ENCODE measurements at places on chromosomes 1 and 21.

- no peak for DNase-seq
These were observed 23.3 kb downstream of the RPRD2 start for GRCh38 chr1:150387200-150387599.

DNA sequence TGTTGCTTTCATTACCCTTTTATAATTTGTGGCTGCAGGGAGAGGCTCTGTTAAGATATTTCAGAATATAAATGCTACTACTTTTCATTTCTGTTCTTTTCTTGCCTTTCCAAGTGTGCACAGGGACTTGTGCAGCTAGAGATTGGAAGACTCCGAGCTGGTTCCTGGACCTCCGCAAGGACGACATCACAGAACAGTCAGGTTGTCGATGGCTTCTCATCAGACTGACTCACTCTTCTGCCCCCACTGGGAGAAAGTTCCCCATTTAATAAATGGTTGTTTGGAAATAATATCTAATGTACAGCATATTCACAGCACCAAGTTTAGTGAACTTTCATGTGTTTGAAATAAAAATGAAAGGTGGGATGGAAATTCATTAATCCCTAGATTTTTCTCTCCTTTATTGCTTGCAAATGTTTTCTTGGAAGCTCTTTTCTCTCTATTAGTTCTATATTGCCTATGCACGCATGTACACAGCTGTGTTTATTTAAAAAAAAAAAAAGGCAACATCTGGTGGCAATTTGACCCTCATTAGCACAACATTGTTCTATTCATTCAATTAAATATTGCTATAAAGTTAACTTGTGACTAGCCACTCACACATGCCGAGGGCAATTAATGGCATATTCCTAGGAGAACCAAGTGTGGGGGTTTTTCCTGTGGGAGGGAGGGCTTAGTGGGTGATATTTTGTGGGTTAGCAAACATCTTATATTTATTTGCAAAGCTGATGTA, 77.5 kb upstream of the L1TD1 start:
- DNase-seq, result no peak

DNA sequence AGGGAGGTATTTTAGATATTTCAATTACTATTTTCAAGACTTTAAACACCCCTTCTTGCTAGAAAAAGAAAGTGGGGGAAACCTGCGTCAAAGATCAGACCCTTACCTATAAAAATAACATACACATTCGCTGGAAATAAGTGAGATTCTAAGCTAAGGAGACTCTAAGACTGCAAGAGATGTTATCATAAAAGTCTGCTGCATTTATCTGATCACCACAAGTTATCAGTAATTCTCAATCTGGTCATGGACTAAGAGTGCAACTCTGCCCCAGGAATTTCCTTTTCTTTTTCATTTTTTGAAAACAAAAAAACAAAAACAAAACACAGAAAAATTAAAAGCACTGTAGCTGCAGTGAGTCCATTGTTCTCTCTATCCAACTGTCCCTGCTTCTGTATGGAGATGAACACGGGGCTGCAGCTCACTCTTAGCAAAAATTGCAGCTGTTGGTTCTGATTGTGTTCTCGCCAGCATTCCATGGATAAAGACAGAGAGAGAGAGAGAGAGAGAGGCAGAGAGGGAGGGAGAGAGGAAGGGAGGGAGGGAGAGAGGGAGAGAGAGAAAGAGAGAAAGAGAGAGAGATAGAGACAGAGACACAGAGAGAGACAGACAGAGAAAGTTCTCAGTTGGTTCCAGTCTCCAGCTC, 14.1 kb downstream of the XKR8 start:
- DNase-seq, result no peak

- no peak for DNase-seq
These were observed 36.6 kb downstream of the SRRM1 start for GRCh38 chr1:24679725-24680124.

- DNase-seq, result no peak
These were observed 32.9 kb downstream of the IFI44 start for GRCh38 chr1:78682496-78682895.

GRCh38 chr21:27817074-27817473, 850.2 kb upstream of the ADAMTS5 start:
- DNase-seq, result no peak

GRCh38 chr1:245809361-245809760, 654.6 kb downstream of the KIF26B start:
- DNase-seq, result no peak

DNA sequence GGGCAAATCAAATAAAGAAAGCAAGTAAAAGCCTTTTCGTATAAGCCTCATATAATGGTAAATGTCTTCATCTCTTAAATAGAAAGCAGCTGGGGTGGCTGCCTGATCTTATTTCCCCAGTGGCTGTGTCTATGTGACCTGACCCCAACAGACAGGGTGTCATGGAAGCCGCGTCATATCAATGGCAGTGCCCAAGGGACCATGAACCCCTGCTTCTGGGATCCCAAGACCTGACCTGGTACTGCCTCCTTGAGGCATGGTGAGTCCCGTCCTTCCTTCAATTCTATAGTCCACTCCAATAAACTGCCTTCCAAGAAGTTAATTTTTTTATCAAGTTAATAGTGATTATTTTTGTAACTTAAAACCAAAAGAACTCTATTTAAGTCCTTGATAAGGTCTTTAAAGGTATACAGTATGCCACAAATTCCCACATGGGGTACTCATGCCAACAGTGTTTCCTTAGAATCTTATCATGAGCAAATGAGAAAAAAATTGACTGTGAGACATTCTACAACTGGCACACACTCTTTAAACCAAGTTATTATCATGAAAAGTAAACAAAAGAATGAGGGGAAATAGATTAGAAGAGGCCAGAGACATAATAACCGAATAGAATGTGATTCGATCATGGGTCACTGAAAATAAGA, 104.6 kb downstream of the ADSS2 start:
- DNase-seq, result no peak

DNA sequence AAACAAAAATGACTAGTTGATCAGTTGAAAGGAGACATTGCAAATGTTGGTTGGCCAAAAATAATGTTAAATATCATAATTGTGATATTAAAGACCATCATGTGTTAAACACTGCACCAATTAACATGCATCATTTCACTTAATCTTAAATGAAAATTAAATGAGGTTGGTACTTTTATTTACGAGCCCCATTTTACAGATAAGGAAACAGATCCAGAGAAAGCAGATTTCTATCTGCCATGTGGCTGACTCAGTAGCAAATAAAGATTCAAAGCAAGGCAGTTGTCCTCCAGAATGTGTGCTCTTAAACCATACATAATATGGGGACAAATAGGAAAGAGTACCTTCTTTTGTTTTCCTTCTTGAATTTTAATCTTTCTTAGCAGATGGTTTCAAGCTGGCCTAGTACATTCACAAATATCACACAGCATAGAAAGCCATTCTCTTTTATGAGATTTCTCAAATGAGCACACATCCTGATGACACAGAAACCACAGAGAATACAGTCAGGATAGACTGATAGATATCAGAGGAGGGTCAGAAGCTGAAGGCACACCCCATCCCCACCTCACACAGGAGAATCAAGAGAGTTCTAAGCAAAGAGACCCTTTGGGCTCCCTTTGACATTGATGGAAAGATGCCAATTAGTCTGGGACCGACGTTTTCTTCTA, 647.9 kb upstream of the CAMK1G start:
- DNase-seq, result no peak

- DNase-seq, result no peak
These were observed 463 bp upstream of the PRRC2C start for GRCh38 chr1:171484760-171485374.

DNA sequence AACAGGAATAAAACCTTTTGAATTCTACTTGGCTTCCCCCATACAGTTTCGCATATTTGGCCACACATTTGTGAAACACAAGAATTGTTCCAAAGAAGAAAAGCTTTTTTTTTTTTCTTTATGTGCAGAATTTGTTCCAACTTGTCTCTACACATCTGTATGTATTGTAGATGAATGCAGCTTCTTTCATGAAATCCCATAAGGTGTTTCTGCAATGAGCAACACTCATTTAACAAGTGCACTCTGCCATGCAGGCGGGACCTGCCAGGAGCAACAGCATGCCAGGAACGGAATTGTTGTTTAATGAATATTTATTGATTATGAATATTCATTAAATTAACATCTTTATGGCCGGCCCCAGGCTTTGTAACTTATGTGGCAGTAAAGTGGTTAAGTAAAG, 1075.0 kb downstream of the TTLL7 start:
- DNase-seq, result no peak

GRCh38 chr1:24673341-24673740, 30.2 kb downstream of the SRRM1 start:
- DNase-seq, result no peak

- peak; percentile 19 for DNase-seq
These were observed 67.4 kb downstream of the ARHGEF10L start for GRCh38 chr1:17606826-17607440.

- DNase-seq, result peak; percentile 70
These were observed 33.6 kb downstream of the NUAK2 start for GRCh38 chr1:205287767-205288559.

DNA sequence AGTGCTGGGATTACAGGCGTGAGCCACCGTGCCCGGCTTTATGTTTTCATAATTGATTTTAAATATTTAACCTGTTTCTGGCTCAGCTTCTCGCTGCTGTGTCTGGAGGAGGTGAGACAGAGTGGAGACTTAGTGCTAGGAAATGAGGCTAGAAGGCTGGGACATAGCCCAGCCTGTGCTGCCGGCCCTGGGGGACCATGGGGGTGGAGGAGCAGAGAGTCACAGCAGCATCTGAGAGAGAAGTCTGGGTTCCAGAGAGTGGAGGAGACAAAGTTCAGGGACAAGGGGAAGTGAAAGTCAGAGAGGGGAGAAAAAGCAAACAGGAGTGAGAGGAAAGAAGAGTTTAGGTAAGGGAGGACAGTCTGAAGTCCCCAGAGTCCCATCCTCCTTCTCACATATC, 71.9 kb downstream of the LHX9 start:
- no peak for DNase-seq

DNA sequence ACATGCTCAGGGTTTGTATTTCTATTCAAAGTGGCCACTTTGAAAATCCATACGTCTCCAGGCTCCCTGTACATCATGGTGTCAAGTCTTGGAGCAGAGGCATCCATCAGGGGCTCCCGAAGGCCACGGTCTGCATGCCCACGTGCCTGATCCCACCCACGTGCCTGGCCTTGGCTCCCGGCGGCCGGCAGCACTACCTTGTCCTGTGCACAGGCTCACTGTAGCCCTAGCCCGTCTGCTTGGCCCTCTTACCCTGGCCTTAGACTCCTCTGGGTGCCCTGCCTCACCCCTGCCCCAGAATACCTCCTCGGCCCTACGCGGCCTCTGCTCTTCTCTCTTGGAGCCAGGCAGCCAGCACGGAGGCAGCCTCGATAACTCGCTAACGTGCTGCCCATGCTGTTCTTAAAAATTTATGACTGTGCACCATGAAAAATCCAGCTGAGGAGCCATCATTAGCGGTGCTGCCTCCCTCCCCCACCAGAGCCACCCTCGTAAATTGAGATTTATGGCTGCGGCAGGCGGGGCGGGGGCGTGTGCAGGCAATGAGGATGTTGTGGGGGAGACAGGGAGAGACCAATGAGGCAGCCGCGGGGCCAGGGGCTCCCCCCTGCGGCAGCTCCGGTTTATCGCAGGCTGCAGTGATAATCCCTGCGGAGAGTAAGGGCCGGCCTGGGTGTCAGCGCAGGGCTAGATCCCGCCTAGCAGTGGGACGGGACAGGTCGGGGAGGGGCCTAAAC, 24.6 kb downstream of the DMAP1 start:
- DNase-seq, result no peak

DNA sequence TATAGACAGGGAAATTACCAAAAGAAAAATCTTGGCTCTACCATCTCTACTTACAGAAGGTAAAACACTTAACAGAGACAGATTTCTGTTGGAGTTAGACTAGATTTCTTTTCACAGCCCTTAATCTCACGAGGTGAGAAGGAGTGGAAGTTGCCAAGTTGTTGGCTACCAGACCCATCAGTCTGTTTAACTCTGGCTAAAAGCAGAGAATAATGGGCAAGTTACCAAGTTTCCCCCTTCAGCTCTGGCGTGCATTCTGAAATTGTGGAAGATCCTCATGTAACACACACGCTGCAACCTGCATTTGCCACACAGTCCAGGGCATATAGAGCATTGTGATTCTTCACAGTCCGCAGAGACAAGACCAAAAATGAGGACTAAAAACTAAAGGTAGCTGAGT, 49.3 kb downstream of the STX6 start:
- DNase-seq, result no peak

DNA sequence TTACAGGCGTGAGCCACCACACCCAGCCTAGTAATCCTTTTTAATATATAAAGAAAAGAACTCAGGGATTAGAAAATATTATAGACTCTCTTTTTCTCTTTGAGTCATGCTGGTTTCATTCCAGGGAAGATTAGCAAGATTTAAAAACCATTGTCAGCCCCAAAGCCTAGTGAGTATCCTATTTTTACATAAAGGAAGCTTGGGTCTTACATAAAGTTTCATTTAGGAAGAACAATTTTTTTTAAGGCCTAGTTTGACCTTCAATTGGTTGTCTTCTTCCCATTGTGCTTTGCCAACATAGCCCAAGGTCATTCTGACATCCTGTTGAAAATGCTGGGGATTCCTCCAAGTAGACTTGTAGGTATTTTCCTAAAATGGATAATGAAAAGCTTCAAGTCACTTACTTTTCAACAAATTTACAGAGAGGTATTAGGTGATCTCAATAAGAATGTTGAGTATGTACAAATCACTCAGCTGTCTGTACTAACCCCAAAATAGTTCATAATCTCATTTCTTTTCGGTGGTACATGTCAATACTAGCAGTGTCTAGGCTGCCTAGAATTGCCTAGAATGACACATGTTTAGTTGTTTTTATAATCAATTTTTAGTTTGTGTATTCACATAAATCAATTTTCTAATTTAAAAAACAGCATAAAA, 4.3 kb upstream of the KIF14 start:
- no peak for DNase-seq

- no peak for DNase-seq
These were observed 88.3 kb upstream of the IPO9 start for GRCh38 chr1:201740670-201741111.

DNA sequence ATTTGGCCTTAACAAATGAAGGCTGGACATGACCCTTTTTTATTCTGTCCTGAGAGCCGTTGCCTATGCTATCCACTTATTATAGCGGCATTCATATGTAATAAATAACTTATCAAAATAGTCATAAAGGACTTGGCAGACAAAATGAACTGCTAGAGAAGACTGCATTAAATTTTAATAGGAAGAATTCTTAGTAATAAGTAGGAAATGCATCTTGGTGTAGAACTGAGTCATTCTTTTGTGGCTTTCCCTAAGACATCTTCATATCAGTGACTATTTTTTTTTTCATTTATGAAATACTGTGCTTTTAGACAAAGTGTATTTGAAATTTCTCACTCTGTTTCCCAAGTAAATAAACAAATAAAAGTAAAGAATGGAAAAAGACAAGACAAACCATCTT, 45.6 kb downstream of the PBX1 start:
- DNase-seq, result no peak

GRCh38 chr1:87086120-87086519, 171.7 kb downstream of the HS2ST1 start:
- no peak for DNase-seq

DNA sequence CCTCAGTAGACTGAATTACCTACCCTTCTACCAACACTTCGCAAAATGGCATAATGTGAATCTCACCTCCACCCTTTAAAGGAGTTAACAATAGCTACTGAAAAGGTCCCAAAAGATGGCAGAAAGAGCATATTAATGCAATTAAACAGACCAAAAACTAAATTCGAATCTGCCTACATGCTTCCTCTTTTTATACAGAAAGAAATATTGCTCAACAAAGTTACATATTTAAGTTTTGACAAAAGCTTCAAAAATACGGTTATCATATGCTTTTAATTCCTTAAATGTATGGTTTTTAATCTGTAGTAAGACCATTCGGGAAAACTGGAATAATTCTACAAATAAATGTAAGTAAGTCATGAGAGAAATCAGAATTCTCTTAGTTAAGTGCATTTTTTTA, 2.2 kb downstream of the APP start:
- no peak for DNase-seq
